ENCODE measurements at places on chromosomes 6 and 20. TPM values are rescaled to one million over a fixed set of nuclear protein-coding genes. Genes with fewer than 3 reads are reported as not detected.

- DNase-seq: no peak
These were observed 21.1 kb downstream of the PNPLA1 start for GRCh38 chr6:36290668-36291620.

DNA sequence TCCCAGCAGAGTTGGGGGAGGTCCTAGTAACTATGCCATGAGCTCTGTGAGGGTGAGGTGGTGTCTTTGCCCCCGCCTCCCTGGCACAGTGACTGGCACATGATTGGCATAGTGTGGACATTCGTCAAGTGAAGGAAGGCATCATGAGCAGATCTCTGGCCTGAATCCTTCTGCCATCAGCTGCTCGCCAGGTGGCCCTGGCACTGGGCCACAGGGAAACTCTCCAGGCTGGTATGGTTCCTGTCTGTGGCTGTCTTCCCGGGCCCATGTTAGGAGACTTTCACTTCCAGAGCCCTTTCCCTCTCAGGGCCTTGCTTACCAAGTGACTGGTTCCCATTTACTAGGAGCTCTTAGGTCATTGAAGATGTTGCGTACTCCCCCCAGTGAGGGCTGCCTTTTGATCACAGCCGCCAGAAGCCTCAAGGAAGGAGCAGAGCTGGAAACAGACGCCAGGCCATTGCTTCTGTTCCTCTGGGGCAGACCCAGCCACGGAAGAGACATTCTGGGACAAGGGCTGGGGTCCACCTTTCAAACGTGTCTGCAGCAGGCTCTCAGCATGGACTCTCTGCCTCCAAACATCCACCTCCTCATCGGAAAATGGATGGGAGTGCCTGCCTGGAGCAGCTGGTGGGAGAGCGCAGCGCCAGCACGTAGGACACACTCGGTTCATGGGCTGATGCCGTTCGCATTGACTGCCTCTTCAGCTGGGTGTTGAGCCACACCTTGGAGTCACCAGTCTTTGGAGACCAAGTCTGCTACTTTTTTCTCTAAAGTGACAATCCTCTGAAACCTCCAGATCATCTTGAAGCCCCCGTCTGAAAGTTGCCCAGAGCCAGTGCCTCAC lies 67.2 kb downstream of the PTPN1 start:
- DNase-seq: no peak

- no peak for DNase-seq
These were observed 353.1 kb downstream of the LAMA2 start for GRCh38 chr6:129236001-129236517.

- no peak for DNase-seq
These were observed 6.9 kb upstream of the CD93 start for GRCh38 chr20:23092861-23093495.

GRCh38 chr6:34068462-34069044 lies 77.3 kb downstream of the GRM4 start:
- DNase-seq: no peak

- peak; percentile 25 for DNase-seq
These were observed 64.3 kb downstream of the ADTRP start for GRCh38 chr6:11714116-11714797.

GRCh38 chr6:4805553-4806336 lies 29.5 kb downstream of the CDYL start:
- DNase-seq: no peak

- no peak for DNase-seq
These were observed 89.2 kb downstream of the SLC22A23 start for GRCh38 chr6:3367630-3368029.

GRCh38 chr20:19889011-19889953 lies 127.9 kb upstream of the NAA20 start:
- DNase-seq: no peak

GRCh38 chr6:36848658-36849441 lies 9.6 kb upstream of the CPNE5 start:
- DNase-seq: no peak

GRCh38 chr6:156775717-156776116 lies 1.5 kb upstream of the ARID1B start:
- no peak for DNase-seq

DNA sequence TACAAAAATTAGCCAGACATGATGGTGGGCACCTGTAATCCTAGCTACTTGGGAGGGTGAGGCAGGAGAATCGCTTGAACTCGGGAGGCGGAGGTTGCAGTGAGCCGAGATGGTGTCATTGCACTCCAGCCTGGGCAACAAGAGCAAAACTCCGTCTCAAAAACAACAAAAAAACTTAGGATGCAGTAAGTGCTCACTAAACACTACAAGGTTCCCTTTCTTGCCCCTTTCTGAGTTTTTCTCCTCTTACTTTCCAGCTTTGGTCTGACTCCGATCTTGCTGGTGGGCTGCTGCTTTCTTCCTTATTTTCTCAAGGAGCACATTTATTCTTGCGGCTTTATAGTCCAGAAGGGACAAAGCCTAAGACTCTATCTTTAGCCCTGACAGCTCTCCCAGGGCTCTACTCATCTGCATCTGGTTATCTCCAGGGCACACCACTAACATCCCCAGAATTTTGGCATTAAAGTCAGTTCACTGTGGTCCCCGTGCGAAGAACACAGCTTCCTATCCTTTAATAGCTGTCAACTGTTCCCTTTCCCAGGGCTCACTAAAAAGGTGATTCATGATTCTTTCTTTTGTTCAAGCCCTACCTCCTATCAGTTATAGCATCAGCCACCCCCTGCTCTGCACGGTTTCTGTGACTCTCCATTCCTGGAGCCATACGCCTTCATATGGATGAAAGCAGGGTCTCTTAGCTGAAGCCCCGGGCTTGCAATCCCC lies 17.1 kb upstream of the RPN2 start:
- DNase-seq: no peak

DNA sequence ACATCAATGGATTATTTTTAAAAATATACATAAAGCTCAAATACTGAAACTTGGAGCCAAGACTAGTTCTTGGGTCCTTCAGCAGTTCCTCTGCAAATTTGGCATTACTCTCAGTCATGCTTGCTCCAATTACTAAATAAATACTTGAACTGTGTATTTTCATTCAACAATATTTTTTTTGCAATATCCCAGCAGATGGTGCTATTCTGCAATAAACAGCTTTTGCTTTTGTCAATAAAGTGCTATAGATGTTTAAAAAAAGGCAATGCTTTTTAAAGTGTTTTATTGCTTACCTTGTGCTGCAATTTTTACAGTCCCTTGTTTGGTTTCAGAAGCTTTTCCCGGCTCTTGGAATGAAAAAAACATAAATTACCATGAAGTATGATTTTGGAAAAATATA lies 243.4 kb downstream of the TRDN start:
- DNase-seq: no peak

GRCh38 chr6:152048921-152049320 lies 241.4 kb downstream of the ESR1 start:
- no peak for DNase-seq

DNA sequence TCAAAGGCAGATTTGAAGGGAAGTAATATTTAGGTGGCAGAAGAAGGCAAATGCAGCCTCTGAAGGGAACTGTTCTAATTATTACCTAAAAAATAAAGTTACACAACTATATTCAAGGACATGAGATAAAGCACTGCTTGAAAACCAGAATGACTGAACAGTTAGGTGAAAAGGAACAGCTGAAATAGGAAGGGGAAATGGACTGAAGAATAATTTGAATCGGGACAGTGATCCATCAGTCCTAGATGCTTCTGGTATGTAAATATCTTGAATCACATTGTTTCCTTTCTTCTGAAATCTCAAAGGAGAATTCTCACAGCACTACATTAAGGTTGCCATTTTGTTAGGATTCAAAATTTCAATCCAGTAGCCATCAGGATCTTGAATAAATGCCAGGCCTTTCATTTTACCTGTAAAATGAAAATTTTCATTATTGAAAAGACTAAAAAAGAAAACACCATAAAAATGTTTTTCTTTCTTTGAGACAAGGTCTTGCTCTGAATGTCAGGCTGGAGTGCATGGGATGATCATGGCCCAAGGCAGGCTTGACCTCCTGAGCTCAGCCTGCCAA lies 25.9 kb downstream of the GLO1 start:
- DNase-seq: no peak

GRCh38 chr20:40687384-40688128 lies 1.5 kb downstream of the MAFB start:
- no peak for DNase-seq

- no peak for DNase-seq
These were observed 37.7 kb downstream of the FRK start for GRCh38 chr6:116022841-116023445.

DNA sequence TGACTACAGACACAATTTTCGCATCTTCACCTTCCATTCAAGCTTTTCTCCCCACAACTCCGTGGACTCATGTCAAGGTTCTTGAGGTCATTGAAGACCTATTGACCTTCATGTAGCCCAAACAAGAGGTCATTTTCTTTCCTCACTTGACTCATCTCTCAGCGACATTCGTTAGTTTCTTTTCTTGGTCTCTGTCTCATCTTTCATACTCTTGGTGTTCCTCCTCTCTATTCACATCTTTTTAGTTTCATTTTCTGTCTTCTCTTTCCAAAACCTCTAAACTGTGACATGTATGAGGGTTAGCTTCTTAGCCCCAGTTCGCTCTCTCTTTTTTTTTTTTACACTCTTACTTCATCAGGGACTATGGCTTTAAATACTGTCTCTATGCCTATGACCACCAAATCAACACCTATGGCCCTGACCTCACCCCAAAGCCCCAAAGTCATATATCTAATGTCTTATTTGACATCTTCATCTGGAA lies 128.6 kb upstream of the BACH2 start:
- DNase-seq: no peak

DNA sequence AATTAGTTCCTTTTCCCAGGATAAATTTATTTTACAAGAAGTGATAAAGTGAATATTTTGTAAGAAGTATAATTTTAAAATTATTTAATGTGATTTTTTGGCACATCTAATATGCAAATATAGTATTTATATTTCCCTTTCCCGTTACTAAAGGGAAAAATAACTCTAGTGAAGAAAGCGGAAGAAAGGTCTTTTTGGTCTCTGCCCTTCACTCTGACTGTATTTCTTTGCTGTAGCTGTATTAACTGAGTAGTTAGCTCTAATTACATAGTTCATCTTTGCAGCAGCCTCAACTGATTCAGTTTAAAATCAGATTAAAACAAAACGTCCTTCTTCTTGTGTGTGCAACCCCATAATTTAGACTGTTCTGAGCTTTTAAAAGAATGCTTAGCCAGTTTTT lies 57.4 kb upstream of the RNF144B start:
- no peak for DNase-seq

- no peak for DNase-seq
These were observed 1719.3 kb downstream of the HACE1 start for GRCh38 chr6:103140308-103141027.

Gene TMEM74B
- not detected for total RNA-seq

Gene WTAP
- total RNA-seq: 82.3 TPM

Gene TUBB2B
- total RNA-seq: 67.2 TPM

Gene DTNBP1
- total RNA-seq: 20.1 TPM

Gene PPP1R14C
- 0.46 TPM for total RNA-seq

Gene SSTR4
- not detected for total RNA-seq

Gene PDE10A
- total RNA-seq: 9.8 TPM

Gene KCNK16
- not detected for total RNA-seq

Gene MYL9
- 197 TPM for total RNA-seq
